ENCODE measurements at places on chromosomes 7 and 10. TPM values are rescaled to one million over a fixed set of nuclear protein-coding genes. Genes with fewer than 3 reads are reported as not detected.

Gene LLCFC1
- not detected for total RNA-seq

Gene ERVW-1
- not detected for total RNA-seq

Gene LHFPL3
- total RNA-seq = not detected

Gene FFAR4
- not detected for total RNA-seq

Gene GPER1
- total RNA-seq = 1.8 TPM

Gene CRPPA
- 2.0 TPM for total RNA-seq

Gene BAIAP2L1
- 5.1 TPM for total RNA-seq

Gene KCNH2
- 0.87 TPM for total RNA-seq

DNA sequence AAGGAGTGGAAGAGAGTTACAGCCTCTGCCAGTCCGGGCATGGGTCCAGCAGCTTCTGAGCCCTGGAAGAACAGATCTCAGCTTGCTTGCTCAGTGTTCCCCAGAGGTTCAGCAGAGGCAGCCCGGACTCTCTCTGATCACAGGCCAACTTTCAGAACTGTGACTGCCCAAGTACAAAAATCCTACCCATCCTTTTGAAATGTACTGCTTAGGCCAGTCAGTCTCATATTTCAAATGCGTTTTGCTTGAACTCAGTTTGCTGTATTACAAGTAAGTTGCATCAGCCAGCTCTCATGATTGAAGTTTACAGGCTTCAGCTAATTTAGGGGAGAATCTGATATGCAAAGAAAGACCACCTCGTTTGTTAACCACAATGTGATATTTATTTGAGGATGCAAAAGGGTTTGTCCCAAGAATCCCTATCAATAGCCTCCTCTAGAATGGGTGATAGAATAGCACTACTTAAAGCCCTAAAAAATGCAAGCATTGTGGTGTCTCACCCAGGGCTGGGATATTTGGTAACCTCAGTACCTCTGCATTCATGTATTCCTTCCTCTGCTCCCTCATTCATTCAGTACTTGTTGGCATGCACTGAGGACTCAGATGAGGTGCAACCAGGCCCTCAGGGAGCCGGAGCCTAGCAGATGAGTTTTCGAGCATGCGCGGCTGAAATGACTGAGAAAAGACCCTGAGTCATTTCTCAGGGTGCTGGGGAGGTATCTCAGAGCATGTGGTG is 7.0 kb downstream of the AIMP2 start:
- no peak for DNase-seq

GRCh38 chr7:94212160-94212559 is 182.5 kb upstream of the COL1A2 start:
- DNase-seq = no peak

DNA sequence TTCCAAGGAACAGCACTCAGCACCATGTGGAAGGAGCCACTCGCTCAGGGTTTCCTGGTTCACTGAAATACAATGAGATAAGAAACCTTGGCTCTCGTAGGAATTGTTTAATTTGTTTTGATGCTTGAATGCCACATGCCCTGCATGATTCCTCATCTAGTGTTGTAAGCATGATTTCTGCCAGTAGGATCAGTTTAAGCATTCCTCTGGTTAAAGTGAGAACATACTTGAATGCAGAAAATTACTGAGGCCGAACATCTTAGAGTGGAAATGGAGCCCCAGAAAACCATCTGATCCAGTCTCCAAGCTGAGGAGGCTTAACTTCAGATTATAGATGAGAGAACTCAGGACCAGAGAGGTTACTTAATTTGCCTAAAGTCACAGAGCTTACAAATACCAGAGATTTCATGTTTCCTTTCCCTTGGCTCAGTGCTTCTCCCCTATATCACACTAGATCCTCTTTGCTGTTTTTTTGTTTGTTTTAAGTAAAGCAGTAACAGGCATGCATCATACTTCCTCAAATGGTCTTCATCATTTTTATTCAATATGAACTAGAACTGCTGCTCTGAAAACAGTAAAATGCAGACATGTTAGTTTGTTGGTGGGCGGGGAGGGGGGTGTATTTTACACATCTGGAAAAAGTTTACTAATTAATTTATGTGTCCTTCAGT is 125.1 kb downstream of the ADAM12 start:
- no peak for DNase-seq

DNA sequence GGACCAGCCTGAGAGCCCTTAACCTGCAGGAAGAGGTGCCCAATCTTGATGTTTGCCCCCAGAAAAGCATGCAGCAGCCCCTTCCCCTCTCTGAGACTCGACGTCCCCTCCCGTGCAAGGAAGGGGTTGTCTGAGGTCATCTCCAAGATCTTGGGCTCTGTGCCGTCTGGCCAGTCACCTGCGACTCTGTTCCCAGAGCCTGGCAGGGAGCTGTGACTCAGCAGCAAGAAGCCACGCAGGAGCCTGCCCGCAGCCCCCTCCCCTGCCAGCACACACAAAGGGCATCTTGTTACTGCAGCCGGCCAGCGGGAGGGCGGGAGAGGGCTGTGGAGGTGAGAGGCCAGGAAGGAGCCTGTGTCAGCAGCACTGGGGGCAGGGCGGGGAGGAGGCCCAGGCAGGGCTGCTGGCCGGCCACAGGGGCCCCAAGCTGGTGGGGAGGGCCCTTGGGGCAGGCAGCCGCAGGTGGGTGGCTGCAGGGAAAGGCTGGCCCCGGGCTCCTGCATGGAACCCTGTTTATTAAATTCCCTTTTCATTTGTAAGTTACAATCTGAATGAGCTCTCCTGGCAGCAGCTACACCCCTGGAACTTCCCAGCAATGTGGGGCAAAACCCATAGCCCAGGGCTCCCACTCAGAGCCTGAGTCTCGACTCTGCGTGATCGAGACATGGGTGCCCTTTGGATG is 103.7 kb upstream of the ZMIZ1 start:
- DNase-seq = no peak

DNA sequence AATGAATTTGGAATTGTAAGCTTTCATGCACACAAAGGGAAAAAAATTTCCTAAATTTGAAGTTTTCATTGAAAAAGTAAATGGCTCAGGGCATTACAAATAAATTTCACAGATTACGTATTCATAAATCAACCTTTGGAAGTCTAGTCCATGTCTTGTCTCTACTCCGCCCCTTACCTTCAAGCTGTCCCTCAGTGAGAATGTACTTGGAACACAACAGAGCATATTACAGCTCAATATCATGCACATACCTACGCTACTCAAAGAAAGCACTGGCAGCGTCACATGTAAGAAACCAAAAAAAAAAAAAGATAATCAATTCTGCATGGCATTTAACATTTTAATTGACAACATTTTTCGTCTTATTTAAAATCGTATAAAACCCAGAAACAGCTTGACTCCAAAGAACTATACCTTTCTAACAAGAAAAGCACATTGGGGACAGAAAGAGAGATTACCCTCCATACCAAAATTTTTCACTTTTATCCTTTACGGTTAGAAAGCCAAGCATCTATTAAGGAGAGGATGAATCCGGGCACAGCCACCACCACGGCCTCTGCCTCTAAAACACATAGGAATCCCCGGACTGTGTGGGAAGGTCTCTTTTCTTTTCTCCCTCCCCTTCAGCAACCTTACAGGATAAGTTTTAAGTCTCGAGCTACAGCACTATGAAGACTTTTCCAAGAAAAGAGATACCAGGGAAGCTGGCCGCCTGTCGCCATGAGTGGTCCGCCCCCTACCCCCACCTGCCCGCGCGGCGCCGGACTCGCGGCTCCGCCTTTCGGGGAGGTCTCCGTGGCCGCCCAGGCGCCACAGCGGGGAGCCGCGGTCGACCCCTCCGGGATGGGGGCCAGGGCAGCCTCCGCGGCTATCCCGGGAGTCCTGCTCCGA is 1.1 kb downstream of the JMJD1C start:
- no peak for DNase-seq

DNA sequence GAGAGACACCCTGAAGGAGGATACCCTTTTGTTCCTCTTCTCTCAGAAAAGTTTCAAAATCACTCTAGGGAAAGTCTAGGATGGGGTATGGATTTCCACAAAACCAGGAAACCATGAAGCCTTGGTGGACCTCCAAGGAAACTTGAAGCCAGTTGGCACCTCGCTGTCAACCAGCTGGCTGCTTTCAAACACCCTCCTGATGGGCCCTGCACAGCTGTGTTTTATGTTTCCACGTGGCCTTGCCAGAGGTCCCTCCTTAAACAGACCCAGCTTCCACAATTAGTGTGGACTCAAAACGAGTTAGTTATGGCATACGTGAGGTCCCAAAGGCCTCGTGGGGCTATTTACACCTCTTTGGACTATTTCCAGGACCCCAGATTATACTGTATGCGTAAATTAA is 5.9 kb downstream of the PPP1R3A start:
- DNase-seq = no peak

GRCh38 chr7:16204953-16205352 is 216.4 kb downstream of the CRPPA start:
- no peak for DNase-seq

DNA sequence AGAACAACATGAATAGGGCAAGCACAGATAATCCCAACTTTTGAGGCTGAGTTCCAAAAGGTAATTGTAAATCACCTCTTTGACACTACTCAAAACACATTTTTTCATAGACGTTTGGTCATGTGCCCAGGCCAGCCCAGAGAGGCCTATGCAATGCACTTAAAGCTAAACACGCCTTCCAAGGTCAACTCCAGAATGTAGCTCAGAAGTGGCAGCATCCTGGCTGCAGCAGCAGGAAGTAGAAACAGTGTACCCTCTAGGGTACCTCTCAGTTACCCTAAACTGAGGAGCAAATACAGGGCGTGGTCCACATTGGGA is 58.7 kb downstream of the OSBPL3 start:
- DNase-seq = no peak

- no peak for DNase-seq
Measured at GRCh38 chr7:47573758-47574481, 8.0 kb downstream of the TNS3 start.

DNA sequence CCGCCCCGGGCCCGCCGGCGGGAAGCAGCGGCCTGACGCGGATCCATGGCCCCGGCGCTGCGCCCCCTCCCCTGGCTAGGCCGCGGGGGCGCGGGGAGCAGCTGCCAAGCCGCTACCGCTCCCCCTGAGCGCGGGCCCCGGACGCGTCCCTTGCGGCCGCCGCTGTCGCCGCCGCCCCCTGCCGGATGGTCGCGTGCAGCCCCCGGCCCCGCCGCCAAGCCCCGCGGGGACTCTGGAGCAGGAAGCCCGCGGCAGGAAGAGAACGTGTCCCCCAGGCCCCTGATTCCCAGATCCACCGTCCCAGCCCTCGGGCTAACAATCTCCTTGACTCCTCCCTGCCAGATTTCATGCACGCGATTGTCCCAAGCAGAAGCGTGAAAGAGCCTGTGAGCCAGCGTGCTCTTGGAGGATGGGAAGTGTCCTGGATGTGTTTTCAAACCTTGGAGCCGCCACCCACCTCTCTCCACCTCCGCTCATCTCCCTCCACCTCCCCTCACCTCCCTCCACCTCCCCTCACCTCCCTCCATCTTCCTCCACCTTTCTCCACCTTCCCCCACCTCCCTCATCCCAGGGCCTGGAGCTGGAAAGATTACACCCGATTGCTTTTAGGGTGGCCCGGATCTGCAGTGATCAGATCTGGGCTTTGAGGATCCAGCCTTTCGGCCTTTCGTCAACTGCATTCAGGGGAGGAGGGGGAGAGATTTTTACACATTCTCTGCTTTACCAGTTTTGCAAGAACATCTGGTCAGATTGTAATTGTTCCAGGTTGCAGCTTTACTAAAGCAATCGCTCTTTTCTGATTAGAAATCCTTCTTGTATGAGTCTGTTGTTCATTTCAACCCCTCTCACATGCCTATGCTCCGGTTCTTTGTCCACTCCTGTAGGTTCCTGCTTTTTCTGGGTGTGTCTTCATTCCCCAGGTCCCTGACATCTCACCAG is 570 bp upstream of the PRTFDC1 start:
- DNase-seq = no peak

GRCh38 chr10:130554701-130555410 is 418.7 kb downstream of the GLRX3 start:
- DNase-seq = no peak

DNA sequence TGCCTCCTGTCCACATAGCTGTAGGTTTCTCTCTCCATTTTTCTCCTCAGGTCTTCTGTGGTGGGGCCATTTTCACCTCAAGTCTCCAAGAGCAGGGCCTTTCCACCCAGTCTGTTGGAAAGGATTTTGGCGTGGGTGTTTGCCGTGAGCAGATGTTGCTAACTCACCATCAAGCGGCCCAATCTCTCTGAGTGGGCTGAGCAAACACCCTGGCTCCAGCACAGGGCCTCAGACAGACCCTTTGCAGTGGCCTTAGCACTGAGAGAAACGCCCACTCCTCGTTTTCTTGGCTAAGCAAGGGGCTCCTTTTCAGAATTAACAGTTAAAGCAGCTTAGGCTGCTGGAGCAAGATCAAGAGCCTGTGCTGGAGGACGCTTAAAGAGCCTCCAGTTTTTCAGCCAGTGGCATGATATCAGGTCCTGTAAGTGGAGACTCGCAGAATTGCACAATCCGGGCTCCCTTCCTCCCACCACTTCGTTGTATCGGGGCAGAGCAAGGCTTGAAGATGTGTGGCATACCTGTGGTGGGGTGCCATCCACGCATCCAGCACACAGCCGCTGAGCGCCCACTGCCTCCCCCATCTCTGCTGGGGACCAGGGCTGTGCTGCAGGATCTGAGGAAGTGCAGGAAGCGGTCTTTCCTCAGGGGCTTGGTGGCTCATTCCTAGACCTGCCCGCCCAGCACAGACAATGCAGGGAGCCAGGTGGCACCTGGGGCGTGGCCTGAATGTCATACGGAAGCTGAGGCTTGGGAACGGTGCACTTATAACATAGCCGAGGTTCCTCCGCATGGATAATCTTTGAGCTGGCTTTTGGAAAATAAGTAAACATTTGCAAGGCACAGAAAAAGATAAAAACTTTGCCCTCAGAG is 142.7 kb downstream of the ADARB2 start:
- DNase-seq = no peak

GRCh38 chr10:93797825-93798224 is 40.1 kb downstream of the LGI1 start:
- DNase-seq = no peak

DNA sequence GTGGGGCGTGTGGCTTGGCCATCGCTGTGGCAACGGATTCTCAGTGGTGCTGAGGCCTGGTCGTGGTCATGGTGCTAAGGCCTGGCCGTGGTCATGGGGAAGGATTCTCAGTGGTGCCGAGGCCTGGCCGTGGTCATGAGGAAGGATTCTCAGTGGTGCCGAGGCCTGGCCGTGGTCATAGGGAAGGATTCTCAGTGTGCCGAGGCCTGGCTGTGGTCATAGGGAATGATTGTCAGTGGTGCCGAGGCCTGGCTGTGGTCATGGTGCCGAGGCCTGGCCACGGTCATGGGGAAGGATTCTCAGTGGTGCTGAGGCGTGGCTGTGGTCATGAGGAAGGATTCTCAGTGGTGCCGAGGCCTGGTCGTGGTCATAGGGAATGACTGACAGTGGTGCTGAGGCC is 327.9 kb downstream of the ADARB2 start:
- DNase-seq = no peak

- DNase-seq = peak; percentile 77
Measured at GRCh38 chr7:41916450-41916927, 213.6 kb upstream of the INHBA start.

Measured in glomerular endothelial cell (primary cell).